ENCODE measurements at places on chromosomes 16 and 17.

DNA sequence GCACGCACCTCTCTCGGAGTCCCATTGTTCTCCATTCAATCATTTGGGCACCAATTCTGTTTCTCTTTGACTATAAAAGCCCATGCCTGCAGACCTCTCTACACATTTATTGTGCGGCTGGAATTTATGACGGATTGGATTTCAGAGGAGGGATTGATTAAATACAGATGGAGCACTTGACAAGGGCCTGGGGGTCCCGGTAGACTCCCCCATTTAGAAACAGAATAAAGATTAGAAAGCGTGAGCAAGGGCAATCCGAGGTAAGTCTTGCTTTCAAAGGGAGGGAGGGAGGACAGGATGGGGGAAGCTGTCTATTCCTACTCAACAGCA, 15.1 kb upstream of the PITPNM3 start:
- DNase-seq = no peak

- DNase-seq = no peak
Observed at GRCh38 chr17:2803971-2804370, 7.7 kb downstream of the RAP1GAP2 start.

DNA sequence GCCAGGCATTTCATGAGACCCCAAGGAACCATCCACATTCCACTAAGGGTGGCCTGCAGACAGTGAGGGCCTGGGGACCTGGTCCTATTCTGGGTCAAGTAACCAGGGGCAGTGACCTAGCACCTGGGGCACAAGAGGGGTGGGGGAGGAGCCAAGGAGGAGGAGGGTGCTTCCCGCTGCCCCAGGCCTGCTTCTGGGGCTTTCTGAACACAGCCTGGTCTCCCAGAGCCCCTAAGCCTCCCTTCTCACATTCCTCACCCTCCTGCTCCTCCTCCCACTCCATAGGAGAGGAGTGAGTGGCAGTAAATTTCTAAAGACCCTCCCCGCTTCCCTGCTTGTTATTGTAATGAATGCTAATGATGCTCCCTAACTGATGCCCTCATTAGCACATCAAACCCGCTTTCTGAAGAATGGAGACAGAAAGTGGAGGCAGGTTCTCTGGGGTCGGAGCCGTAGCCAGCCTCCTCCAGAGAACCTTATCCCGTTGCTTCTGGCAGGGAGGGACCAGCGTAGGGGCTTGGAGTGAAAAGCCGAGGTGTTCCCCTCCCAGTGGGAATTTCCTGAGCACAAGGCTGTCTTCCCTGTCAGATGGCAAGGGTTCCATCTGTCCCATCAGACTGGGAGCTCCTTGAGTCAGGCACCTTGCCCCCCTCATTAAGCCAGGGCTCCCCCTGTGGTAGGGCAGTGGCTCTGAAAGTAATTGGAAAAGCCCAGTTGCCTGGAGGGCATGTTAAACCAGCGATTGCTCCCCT, 3.7 kb upstream of the SRCIN1 start:
- no peak for DNase-seq

DNA sequence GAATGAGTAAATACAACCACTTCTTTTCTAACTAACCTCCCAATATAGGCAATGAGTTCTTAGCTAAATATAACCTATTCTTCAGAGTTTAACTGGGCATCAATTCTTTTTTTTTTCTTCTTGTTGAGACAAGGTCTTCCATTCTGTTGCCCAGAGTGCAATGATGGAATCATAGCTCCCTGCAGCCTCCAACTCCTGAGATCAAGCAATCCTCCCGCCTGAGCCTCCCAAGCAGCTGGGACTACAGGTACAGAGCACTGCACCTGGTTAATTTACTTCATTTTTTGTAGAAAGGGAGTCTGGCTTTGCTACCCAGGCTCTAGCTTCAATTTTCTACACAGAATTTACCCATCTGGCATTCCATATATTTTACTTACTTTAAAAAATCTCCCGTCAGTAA, 1.1 kb downstream of the METTL16 start:
- DNase-seq = no peak

GRCh38 chr16:76800196-76800595, 390.8 kb upstream of the MON1B start:
- DNase-seq = no peak

GRCh38 chr16:17244872-17245551, 225.7 kb downstream of the XYLT1 start:
- DNase-seq = no peak

DNA sequence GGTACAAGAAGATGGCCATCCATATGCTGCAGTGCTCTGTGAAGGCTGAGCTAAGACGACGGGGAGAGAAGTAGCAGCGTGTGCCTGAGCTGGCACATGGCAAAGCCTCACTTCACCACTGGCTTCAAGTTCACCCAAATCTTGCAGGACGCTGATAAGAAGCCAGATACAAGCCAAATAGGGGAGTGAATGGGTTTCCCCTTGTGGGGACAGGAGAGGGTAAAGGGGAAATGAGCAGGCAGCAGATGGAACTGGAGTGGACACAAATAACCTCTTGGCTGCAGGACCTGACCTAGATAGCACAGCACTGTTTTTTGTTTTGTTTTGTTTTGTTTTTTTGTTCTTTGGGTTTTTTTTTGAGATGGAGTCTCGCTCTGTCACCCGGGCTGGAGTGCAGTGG, 21.0 kb upstream of the PITPNA start:
- no peak for DNase-seq

DNA sequence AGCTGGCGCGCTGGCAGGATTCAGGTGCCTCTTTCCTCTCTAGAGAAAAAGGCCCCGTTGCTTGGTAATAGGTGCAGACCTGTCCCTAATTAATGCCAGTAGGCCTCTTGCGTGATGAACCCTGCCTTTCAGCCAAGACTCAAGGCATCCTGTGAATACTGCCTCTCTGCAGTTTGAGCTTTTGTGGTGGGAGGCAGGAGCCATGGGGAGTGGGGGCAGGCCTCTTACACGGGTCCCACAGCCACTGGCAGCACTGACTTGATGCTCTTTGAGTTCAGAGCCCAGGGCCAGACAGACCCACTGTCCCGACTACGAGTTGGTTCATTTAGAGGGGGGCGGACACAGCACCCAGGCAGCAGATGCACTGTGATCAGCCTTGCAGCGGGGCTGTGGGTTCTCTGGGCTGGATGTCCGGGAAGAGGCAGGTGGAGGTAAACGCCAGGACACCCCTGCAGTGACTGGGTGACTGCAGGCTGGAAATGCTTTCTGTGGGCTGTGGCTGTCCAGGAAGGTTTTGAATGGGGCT, 237.0 kb downstream of the SEC14L1 start:
- DNase-seq = no peak

- no peak for DNase-seq
Observed at GRCh38 chr16:86322806-86323205, 187.5 kb upstream of the FOXF1 start.

DNA sequence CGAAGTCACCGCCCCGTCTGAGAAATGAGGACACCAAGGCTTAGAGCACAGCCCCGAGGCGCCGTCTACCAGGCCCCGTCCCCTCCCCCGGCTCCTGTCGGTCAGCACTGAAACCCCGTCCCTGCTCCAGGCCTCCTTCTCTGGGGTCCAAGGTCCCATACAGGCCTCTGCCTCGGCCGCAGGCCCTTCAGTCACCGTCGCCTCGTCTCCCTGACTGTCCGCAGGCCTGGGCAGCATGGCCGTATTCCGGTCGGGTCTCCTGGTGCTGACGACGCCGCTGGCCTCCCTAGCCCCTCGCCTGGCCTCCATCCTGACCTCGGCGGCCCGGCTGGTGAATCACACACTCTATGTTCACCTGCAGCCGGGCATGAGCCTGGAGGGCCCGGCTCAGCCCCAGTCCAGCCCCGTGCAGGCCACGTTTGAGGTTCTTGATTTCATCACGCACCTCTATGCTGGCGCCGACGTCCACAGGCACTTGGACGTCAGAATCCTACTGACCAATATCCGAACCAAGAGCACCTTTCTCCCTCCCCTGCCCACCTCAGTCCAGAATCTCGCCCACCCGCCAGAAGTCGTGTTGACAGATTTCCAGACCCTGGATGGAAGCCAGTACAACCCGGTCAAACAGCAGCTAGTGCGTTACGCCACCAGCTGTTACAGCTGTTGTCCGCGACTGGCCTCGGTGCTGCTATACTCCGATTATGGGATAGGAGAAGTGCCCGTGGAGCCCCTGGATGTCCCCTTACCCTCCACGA, 617 bp downstream of the COASY start:
- DNase-seq = no peak

GRCh38 chr17:73863761-73864535, 219.7 kb upstream of the SDK2 start:
- DNase-seq = no peak

GRCh38 chr16:56520251-56520577, 390 bp upstream of the BBS2 start:
- no peak for DNase-seq

- no peak for DNase-seq
Observed at GRCh38 chr17:57517632-57518456, 227.3 kb downstream of the CCDC182 start.

DNA sequence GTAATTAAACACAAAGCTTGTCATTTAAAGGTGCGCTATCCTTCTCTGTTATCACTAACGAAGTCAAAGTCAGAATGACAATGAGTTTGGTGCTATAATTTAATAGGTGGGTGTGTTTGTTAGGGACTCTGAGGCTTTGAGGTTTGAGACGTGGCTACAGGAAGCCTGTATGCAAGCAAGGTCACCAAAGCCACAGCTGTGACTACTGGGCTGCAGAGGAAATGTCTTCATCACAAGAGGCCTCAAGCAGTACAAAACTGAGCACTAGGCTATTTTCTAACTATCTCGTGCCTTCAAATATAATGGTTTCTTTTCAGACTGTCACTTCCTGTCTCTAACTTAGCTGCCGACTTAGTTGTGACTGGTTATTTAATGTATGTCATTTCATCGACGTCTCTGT, 141.2 kb downstream of the AATF start:
- DNase-seq = peak; percentile 21
